ENCODE measurements at places on chromosomes 1 and 21.

- no peak for DNase-seq
These were observed 105.2 kb downstream of the ST3GAL3 start for GRCh38 chr1:43812579-43812978.

DNA sequence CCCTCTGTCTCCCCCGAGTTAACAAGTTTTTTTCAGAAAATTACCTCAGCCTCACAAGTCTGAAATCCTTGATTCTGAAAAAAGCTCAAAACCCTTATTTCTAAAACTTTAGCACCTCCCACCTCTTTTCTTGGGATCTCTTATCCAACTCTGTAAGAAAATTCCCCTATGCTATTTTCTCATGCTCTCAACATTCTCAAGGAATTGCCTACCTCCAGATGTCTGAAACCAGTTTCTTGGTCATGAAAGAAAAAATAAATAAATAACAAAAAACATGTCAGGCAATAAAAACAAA is 18.1 kb upstream of the SFPQ start:
- DNase-seq, result no peak

- no peak for DNase-seq
These were observed 452.2 kb downstream of the LTN1 start for GRCh38 chr21:28540514-28540913.

DNA sequence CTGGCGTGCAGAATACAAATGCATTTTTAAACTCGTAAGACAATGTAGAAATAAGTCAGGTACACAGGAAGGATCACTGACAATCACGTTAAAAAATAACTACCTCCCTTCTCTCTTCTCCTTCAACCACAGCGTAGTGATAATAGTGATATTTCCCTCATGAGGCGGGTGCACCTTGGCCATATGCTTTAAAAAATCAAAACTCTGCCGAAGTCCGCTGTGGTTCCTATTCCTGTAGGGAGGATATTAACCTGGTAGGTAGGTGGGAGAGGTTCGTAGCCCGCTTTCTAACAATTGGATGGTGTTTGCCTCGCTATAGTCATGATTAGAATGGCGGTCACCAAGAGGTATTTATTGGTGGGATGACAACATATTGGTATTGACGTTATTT is 732 bp downstream of the GREM2 start:
- no peak for DNase-seq

- no peak for DNase-seq
These were observed 34.9 kb downstream of the PLXNA2 start for GRCh38 chr1:208209286-208209685.

DNA sequence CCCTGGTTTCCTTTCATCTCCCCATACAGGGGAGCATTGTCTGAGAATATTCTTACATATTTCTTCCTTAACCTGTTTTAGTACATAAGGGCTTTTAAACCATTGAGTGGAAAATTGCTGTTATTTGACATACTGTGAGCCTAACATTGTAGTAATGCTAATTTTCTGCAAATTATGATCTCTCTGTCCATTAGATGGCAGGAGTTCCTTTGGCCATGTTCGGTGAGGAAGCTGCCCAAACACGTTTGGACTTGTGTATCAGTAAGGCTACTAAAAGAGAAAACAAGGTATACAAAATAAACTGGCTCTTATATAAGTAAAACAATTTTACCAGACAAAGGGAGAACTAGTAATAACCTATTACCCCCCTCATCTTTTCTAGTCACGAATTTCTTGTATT is 29.2 kb downstream of the CDC7 start:
- no peak for DNase-seq

DNA sequence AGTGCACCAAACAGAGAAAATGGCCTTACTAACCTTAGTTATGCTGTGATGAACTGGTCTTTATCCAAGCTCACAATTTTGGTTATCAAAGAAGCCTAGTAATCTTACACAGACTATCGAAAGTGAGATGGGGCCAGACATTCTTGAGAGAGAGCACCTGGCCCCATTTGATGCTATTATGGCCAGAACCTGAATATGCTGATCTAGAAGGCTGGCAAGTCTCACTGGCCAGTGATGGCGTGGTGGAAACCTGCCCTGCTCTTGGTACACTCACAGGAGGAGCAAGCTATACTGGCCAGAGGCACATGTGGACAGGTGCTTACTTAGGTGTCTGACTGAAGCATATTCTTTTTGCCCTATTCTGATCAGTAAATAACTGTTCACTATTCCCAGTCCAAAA is 357.8 kb upstream of the ZRANB2 start:
- DNase-seq, result no peak

GRCh38 chr1:60942896-60943638 is 139.3 kb upstream of the NFIA start:
- no peak for DNase-seq

DNA sequence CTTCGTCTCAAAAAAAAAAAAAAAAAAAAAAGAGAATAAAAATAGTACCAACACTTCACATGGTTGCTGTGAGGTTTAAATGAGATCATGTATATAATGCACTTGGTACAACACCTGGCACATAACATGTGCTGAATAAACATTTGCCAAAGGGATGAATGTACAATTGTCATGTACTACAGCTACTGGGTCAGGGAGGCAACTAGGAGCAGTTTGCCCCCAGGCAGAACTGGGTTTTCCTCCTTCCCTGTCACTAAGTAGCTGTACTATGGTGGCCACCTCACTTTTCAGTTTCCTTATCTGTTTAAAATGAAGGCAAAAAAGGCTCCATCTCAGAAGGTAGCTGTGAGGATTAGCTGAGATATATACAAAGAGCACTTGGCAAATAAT is 11.5 kb downstream of the AK2 start:
- DNase-seq, result no peak

GRCh38 chr1:208235982-208236761 is 8.0 kb downstream of the PLXNA2 start:
- no peak for DNase-seq

DNA sequence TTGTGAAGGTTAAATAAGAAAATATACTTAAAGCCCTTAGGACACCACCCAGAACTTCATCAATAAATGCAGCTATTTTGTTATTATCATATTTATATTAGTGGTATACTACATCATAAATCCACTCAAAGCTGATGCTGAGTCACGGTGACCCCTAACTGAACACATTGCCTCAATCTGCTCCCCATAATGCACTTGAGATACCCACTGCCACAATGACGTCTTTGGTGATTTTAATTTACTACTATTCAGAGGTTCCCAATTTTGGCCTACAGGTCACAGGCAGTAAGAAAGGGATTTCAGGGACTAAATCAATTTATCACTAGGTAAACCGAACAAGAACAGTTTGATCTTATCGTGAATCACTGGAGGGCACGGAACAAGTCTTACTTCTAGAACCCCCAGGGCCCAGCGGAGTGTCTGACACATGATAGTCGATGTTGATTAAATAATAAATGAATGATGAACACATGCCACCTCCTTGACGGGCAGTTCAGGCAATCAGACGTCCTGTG is 493 bp upstream of the CHD1L start:
- no peak for DNase-seq

GRCh38 chr21:16086121-16086520 is 356.3 kb downstream of the USP25 start:
- DNase-seq, result no peak

- peak; percentile 15 for DNase-seq
These were observed 158.8 kb upstream of the SGIP1 start for GRCh38 chr1:66375125-66375524.

GRCh38 chr1:208929575-208929974 is 653.9 kb upstream of the CAMK1G start:
- DNase-seq, result no peak

GRCh38 chr1:209344156-209344555 is 239.4 kb upstream of the CAMK1G start:
- no peak for DNase-seq

DNA sequence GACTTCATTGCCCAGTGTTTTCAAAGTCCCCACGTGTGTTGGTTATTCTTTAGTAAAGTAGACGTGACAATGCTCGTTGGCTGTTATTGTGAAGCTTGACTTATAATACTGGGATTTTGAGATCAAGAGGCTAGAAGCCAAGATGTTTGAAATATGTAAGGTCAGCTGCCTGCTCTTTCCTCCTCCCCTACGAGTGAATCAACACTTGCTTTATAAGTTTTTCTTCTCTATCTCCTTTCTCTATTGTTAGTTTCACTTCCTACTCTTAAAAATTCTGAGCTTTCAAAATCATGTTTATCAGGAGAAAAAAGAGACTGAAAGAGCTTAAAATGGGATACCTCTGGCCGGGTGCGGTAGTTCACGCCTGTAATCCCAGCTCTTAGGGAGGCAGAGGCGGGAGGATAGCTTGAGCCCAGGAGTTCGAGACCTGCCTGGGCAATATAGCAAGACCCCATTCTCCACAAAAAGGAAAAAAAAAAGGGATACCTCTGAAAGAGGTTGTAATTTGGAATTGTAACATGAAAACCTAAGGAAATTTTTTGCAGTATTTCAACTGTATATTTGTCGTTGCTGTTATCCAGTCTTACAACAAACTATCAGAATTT is 72.0 kb downstream of the EPB41 start:
- DNase-seq, result no peak

- DNase-seq, result peak; percentile 34
These were observed 255.9 kb downstream of the FAF1 start for GRCh38 chr1:50704126-50704525.

DNA sequence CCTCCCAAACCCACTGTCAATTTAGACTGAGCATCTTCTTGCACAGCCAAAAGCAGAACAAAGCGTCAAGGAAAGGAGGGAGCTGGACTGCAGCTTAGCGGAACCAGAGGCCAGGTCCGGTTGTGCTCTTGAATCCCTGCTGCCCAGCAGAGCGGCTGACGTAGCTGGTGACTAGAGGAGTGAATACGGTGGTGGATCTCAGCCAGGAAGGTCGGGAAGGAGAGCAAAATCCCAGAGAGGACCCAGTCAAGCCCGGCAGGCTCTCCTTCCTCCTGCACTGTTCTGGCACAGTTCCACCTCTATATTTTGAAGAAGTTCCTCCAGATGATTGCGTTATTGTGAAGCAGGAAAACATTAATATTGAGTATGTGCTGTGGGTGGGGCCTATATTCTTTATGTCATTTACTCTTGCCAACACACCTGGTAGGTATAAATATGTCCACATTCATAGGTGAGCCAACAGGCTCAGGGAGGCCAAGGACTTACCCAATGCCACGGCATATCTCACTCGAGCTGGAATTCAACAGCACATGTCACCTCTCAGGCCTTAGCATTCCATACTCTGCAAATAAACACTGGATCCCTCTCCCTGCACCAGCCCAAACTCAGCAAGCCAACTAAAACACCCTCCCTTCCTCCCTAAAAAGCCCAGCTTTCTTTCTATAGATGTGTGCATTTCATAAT is 23.6 kb upstream of the ABCB10 start:
- peak; percentile 53 for DNase-seq

- no peak for DNase-seq
These were observed 31.6 kb upstream of the CAMSAP2 start for GRCh38 chr1:200707116-200707515.

DNA sequence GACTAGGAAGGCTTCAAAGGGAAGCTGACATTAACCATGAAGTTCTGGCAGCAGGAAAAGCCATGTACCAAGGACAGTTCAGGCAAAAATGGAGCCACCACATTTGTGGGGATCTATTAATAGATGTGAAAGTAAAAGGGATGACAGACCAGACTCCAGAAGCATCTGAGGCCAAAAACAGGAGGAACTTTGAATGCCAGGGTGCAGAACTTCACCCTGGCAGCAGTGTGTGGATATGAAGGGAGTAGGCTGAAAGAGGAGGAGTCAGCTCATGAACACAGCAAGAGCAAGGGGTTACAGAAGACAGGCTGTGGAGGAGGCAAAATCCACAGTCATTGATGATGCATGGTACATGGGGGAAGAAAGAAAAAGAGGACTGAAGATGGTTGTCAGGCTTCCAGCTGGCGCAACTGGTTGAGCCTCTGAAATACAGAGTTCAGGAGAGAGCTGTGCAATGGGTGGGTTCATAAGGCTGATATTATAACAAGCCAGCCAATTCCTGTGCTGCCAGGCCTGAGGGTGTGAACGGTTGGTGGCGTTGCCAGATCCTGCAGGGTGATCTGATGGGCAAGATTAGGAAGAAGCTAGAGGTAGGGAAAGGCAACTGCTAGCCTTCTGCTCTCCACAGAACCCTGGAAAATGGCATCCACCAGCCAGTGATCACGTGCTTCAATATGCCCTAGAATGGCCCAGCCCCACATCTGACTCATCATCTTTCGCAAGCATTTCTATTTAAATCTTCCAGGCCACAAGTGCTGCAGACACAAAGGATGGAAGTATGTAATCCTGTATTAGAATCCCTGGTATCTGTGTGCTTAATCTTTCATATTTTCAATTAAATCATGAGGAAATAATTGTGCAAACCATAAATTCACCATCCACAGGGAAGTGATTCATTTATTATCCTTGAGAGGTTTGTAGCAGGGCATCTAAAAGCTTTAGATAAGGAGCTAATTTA is 81.9 kb downstream of the SLC25A24 start:
- DNase-seq, result peak; percentile 73

- no peak for DNase-seq
These were observed 453 bp downstream of the PABPC4 start for GRCh38 chr1:39576016-39576657.

- no peak for DNase-seq
These were observed 8.5 kb upstream of the DMBX1 start for GRCh38 chr1:46480959-46481646.

GRCh38 chr1:56948403-56949023 is 17.3 kb downstream of the C8B start:
- no peak for DNase-seq

DNA sequence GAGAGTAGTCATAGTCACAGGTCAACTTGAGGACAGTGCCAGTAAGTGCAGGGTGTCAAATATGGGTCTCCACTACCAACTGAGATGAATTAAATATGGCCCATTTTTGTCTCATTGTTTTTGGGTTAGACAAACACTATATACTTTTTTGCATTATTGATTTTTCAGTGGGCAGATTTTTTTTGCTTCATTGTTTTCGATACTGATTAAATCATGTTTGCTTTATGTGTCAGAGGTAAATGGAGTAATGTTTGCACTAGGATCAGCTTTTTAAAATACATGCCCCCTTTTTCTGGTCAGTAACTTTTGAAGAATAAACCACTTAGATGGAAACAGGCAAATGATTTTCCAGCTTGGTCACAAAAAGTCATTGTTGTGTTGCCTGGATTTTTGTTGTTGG is 199.0 kb downstream of the USH2A start:
- DNase-seq, result no peak

DNA sequence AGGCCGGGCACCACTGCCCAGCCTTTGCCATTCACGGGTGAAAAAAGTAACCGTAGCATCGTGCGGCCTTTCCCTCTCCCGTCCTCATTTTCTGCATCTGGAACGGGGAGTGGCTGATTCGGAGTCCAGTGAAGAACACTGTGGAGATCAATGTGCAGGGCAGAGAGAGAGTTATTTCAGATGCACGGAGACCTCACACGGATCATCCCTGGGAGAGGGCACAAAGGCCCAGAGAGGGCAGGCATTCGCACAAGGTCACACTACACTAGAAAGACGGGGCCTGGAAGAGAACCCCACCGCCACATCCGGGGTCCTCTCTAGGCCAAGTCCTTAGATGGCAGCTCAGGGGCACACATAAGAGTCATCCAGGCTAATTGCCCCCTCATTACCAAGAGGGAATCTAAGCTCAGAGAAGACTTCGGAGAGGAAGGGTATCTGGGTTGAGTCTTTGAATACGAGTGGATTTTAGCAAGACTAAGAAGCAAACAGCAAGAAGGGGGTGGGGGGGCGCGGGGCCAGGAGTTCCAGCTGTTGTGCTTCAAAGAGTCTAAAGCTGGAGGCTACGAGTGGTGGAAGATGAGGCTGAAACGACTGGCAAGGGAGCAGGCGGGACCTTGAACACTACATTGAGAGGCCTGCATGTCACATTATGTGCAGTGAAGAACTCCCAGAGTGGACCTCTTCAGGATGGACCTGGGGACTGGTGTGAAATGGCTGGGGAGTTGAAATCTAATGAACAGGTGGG is 857 bp downstream of the GPX7 start:
- no peak for DNase-seq
